ENCODE measurements at places on chromosomes 5 and 9.

DNA sequence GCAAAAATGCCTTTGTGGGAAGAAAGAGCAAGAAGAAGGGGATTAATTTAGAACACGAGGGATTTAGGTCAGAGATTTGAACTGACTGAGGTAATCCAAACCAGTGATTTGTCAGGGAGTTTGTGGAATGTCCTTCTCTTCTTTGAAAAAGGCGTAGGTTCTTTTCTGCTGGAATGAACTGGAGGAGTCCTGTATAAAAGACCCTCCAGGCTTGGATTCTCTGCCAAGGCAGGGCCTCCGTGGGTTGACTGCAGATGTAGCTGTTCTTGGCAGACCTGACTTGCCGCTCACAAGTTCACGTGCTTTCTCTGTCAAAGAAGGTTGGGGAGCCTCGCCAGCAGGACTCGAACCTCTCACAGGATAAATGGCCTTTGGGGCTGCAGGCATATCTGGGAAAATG, 62.8 kb upstream of the STC2 start:
- DNase-seq, result no peak

- no peak for DNase-seq
Measured at GRCh38 chr9:115757461-115757860, 396.1 kb upstream of the PAPPA start.

DNA sequence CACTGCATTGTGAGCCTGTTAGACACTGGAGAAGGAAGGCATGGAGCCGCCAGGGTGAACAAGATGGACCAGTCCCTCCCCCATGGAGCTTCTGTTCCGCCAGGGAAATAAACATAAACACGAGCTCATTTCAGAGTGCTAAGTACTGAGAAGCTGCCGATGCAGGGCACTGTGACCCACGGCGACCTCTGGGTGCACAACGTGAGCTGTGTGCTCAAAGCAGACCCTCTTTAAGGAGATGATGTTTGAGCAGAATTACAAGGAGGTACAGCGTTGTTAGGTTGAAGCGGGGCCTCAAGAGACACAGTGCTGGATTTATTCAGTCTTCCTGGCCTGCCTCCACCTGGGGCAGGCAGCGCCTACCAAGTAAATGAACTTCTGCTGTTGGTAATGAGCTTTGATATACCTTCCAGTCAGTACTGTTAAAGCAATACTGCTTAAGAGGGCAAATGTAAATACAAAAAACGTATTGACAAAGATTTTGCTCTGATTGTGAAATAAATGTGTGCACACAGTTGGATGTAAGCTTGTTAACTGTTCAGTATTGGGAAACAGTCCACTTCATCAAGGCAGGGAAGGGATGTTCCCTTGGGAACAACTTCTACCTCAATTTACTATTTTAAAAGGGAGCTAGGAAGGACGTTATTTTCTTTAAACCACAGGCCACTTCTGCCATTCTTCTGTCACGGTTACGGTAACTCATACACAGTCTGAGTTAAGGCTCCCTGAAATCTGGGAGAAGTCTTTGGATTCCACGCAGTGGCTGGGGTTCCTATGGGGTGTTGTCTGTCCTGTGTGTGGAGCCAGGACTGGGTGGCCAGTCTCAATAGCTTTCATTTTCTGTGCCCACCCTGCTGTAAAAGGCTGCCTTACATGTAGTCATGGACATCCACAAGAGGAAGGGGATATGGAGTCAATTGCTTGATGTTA, 48.9 kb upstream of the DMRT1 start:
- DNase-seq, result no peak

- DNase-seq, result no peak
Measured at GRCh38 chr5:78511121-78511906, 137.3 kb downstream of the LHFPL2 start.

DNA sequence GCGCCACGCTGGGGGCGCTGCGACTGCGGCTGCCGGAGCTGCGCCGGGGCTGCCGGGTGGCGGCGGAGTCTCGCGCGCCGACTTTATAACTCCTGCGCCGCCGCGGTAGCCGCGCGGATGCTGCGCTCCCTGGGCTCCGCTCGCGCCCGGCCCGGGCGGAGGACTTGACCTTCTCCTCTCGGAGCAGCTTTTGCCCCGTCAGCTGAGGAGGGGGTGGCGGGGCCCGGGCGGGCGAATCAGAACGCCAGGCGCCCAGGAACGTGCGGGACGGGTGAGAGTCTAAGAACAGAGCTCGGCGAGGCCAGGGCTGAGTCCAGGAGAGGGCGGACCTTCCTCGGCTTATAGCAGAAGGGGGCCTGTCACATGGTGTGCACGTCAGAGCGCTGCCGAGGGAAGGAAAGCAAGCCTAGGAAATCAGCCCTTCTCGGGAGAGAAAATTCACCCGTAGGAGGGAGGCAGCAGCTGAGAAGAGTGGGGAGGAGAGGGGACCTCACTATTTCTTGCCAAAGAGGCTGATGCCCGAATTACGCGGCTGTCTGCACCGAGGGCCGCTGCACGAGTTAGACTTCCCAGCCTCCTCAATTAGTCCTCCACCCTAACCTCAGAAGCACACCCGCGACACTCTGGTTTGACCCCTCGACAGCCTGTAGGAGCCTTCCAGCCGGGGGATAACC, at the start of gene FOXD1:
TSS of gene FOXD1 (minus strand) at position 315 of the 674 bp plus-strand sequence. CDS start 415 bp downstream, outside the sequence.
- peak; percentile 59 for DNase-seq

Data from activated CD4-positive, alpha-beta T cell treated with anti-CD3 and anti-CD28 coated beads for 48 hours (primary cell).